Renal cortical epithelial cell (primary cell): ENCODE measurements at places on chromosomes 3 and 15. TPM values are rescaled to one million over a fixed set of nuclear protein-coding genes. Genes with fewer than 3 reads are reported as not detected.
A peak's percentile ranks its signal among the peaks of the same experiment; 100 is the strongest.

USP13 gene
- total RNA-seq = 6.3 and 14.8 TPM in 2 replicates

TNNC1 gene
- 0.30 and 1.2 TPM in 2 replicates for total RNA-seq

RETNLB gene
- not detected in 2 replicates for total RNA-seq

RAB7A gene
- total RNA-seq = 33.9 and 100.0 TPM in 2 replicates

- no peak for DNase-seq
Measured at GRCh38 chr3:151567477-151567876, 106.6 kb upstream of the IGSF10 start.

DNA sequence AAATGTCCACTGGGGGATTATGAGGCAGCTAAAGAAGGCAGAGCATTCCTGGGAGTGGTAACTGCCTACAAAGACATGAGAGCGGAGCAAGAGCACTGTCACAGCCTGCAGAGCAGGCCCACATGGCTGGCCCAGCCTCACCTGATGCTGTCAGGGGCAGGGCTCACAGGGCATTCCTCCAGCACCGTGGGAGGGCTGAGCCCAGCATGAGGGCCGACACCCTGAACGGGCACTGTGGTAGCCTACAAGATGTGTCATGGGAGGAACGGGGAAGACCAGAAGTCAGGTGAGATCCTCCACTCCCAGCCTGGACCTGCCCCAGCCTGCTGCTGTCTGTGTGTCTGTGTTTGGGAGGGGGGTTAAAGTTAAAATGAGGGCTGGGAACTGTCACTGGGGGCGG, 30.1 kb downstream of the CCDC12 start:
- peak; percentile 56 for DNase-seq

DNA sequence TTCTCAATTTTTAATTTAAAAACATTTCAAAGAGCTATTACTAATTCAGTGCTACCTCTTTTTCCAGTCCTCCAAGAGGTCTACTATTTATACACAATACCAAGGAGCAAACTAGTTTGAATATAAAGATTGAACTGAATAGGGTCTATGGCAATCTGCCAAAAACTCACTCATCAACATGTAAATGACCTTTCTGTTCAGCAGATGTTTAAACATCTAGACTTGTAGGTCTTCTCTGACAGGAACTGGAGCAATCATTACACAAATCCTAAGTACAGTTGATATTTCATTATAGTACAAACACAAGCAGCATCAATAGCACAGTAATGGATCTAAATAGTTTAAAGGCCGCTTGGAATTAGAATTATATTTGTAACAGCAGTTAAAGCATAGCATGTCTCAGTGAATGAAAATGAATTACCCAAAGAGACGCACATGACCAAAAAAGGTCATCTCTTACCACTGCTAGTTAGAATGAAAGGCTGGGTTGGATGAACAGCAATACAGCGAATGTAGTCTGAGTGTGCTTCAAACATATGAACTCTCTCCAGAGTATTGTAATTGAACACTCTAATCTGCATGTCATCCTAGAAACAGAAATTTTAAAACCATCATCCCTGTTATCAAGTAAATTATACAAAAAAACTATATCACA, 10.7 kb downstream of the COPB2 start:
- DNase-seq = no peak

DNA sequence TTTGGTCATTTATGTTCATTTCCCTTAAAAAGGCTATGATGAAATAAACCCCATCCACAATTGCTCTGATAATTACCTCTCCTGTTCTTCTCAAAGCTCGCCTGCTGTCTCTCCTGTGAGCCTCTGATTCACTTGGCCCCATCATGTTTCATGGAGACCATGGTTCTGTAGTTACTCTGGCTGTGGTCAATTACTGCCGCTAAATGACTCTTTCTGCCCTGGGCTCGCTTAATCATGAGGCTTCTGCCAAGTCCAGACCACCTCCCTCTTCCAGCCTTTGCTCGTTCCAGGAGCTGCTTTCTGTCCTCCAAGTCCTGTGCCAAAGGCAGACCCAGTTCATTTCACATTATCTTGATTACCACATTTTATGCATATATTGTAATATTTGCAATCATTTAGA, 91.9 kb downstream of the THSD4 start:
- no peak for DNase-seq
